ENCODE measurements at places on chromosomes 4 and X.

- no peak for DNase-seq
Measured at GRCh38 chr4:149136951-149137620, 678.6 kb downstream of the IQCM start.

GRCh38 chrX:150032742-150033141 is 94.5 kb upstream of the EOLA2 start:
- DNase-seq = no peak

GRCh38 chr4:37727635-37728034 is 41.5 kb upstream of the RELL1 start:
- DNase-seq = no peak

GRCh38 chrX:47148946-47149345 is 3.9 kb downstream of the RBM10 start:
- DNase-seq = peak; percentile 13

DNA sequence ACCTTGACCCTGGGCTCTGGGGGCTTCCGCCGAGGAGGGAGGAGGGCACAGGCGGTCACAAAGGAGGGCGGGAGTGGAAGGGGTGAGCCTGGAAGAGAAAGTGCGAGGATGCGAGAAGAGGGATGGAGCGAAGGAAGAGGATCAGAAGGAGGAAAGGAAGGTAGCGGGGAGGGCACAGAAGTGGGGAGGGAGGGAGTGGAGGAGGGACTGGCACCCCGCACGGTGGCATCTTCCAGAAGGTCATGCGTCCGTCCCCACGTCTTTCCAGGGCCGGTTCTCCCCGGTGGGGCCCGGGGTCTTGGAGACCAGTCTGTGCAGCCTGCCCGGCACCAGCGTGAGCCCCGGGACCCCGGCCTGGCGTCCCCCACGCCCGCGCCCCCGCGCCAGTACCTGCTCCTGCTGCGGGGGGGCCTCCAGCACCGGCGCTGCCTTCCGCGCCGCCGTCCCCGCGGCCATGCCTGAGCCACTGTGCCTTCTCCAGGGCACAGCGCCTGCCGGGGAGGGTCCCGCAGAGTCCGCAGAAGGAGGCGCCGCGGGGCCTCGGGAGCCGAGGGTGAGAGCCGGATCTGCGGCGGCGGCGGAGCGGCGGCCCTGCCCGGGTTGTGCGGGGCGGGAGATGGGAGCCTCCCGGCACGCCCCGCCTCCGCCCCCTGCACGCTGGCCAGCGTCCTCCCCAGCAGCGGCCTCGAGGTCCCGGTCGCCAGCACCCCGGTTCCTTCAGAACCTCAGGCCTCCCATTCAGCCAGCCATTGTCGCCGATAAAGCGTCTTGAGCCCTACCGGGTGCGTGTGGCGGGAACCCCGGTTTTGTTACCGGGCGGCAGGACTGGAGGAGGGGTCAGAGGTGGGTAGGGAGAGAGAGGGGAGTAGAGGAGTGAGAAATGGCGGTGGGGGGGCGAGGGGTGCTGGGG is at the start of gene RNF175:
TSS of gene RNF175 (minus strand) at position 618 of the 910 bp plus-strand sequence. CDS start at position 456, 162 bp downstream.
- DNase-seq = peak; percentile 32

GRCh38 chrX:7147413-7147977 is at the start of gene STS:
Gene STS, plus strand, starts transcription at chrX:7147712. Its CDS starts 105,488 bp downstream, at chrX:7253200.
- peak; percentile 22 for DNase-seq

- no peak for DNase-seq
Measured at GRCh38 chr4:87011340-87012034, 76.7 kb downstream of the AFF1 start.

DNA sequence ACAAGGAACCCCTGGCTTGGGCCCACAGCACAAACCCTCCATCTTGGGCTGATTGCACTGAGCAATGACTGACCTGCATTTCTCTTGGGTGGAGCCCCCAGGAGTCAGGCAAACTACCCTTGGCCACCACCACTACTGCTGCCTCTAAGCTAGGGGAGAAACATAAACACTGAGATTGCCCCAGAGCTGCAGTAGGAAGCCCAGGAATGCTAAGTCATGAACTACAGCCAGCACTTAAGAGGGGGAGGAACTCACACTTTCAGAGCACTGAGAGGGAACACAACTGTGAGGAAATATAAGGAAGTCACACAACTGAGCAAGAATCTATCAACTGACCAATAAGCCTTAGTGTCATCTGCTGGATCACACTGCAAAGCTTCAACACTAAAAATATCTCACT is 111.6 kb upstream of the PPP3CA start:
- no peak for DNase-seq

DNA sequence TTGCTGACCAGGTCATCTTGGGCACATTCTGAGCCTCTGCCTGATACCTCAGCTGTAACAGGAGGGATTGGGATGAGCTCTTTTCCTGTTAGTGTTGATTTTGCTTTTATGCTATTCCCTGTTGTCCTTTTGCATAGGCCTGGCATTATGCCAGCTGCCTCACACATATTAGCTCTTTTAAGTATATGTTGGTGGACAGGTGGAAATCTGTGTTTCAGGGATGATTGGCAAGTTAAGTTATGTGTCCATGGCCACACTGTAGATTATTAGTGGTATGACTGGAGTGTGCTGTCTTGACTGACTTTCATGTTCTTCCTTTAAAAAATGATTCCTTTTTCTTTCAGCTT is 28.9 kb downstream of the NSD2 start:
- no peak for DNase-seq

- no peak for DNase-seq
Measured at GRCh38 chr4:153785910-153786721, 2.8 kb downstream of the SFRP2 start.

GRCh38 chrX:43750248-43750676 is 94.2 kb downstream of the MAOA start:
- peak; percentile 34 for DNase-seq

GRCh38 chr4:85565761-85566480 is 91.0 kb downstream of the ARHGAP24 start:
- no peak for DNase-seq

DNA sequence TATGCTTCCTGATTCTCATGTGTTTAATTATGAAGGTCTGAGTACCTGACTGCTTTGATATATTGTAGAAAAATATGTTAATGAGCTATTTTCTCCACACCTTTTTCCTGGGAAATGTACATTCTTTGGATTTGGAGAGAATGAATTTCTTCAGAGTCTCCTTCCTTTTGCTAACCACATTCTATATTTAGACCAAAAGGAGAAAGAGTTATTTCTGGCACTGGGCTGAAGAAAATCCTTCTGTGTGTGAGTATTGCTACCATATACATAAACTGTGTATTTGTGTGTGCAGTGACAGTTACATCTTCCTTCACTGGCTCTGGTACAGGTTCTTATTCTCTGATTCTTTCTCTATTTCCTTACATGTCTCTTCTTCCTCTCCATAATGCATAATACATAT is 44.5 kb upstream of the PGRMC2 start:
- no peak for DNase-seq

- DNase-seq = peak; percentile 40
Measured at GRCh38 chr4:8117278-8117682, 41.3 kb downstream of the ABLIM2 start.

DNA sequence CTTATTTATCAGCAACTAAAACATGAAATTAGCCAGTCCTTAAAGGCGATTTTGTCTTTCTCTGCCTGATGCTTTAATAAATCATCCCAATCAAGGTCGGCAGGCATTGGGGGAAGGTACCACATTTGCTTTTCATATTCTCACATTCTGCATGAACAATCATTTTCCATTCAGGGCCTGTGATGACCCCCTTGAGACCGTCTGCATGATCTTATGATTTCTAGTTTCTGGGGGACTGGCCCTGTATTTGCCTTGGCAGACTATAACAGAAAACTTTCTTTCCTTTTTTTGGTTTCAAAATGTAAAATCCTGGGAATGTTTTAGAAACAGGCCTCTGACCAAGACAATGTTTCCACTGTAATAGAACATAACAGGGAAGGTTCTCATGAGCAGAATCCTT is 296.8 kb downstream of the IDS start:
- no peak for DNase-seq

- no peak for DNase-seq
Measured at GRCh38 chr4:168723569-168723968, 226.7 kb downstream of the PALLD start.

DNA sequence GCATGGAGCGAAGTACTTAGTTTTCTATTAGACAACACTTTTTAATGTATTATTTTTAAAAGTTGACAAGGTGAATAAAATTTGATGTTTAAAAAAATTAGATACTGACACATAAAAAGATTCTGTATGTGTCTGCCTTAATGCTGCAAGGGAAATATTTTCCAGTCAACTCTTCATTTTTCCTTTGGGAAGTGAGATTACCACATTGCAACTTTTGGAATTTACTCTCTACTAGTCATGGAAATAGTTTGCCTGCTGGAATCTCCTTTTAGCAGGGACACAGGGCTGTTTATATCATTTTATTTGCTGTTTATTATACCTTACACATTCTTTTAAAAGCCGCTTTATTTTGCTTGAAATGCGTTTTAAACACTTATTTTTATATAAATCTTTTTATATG is 135.1 kb downstream of the MID1 start:
- DNase-seq = no peak

DNA sequence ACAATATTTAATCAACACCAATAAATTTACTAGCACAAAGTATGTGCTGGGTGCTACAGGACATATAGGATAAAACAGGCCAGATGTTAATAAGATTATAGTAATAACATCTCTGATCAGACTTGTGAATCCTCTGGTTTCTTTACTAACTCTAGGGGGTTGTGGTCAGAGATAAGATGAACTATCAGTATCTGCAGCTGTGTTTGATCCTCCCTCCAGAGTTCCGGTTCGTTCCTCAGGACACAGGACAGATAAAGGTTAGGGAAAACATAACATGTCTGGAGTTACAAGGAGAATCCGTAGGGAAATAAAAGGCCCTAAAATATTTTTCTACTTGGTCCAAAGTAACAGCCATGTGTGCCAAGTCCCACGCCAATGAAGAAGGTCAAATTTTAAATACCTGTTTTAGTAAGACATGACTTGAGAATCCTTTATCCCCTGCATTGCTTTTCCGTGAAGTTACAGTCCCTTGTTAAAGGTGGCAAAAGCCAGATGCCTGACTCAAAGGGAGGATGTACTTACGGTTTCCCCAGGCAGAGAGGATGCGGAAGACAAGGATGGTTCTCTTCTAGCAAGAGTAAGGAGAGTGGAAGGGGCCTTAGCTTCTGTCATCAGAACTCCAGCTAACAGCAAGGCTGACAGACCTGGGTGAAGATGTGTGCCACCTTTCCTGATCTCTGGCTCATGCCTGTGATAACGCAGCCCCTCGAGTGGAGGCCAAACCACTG is 44.4 kb downstream of the KIAA0232 start:
- DNase-seq = no peak

GRCh38 chr4:31107362-31107761 is 387.2 kb downstream of the PCDH7 start:
- DNase-seq = no peak

DNA sequence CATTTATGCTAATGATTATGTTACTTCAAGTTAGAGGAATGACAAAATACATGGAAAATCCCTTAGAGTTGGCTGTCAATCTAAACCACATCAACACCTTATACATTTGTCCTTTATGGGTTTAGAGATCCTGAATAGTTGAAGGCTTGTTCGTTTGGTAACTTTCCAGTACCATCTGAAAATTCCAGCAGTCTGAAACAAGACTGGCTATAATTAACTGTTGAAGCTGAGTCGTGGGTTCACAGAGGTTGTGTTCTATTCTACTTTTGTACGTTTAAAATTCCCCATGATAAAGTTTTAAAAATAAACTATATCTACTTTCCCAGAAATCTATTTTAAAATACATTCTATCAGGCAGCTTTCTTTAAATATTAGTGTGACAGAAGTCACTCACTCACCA is 73.0 kb downstream of the USP46 start:
- no peak for DNase-seq

Data from CD4-positive, alpha-beta T cell (primary cell).